ENCODE measurements at places on chromosomes 7 and 10. TPM values are rescaled to one million over a fixed set of nuclear protein-coding genes. Genes with fewer than 3 reads are reported as not detected.

Gene RTKN2
- total RNA-seq: 1.3 TPM

Gene MSS51
- 1.8 TPM for total RNA-seq

Gene OTUD1
- total RNA-seq: 5.3 TPM

Gene LIPF
- 0.29 TPM for total RNA-seq

Gene LRRC17
- total RNA-seq: 82.2 TPM

Gene RPEL1
- total RNA-seq: under 0.01 TPM

Gene ZNF727
- total RNA-seq: 0.17 TPM

Gene CYP2C19
- not detected for total RNA-seq

Gene SPDYE1
- total RNA-seq: not detected

Gene AGAP9
- 5.5 TPM for total RNA-seq

Gene GPR22
- not detected for total RNA-seq

Gene AFAP1L2
- 0.29 TPM for total RNA-seq

Gene EPHA1
- under 0.01 TPM for total RNA-seq

Gene SPDYE5
- total RNA-seq: not detected

Gene MYL10
- not detected for total RNA-seq

Gene CFTR
- not detected for total RNA-seq

Gene TMEM176B
- total RNA-seq: not detected

Gene KCND2
- 7.3 TPM for total RNA-seq

Gene CYP2W1
- total RNA-seq: not detected

Gene ADCY1
- 29.4 TPM for total RNA-seq

Gene DENND2A
- 69.6 TPM for total RNA-seq

Gene PODXL
- total RNA-seq: 1.2 TPM

Gene SLC35G1
- total RNA-seq: 6.0 TPM

Gene BTBD16
- total RNA-seq: 0.15 TPM

Gene MYO1G
- under 0.01 TPM for total RNA-seq

Gene EPHB6
- total RNA-seq: 8.8 TPM

Gene ZNF488
- not detected for total RNA-seq

Gene FXYD4
- not detected for total RNA-seq

Gene CALCR
- total RNA-seq: not detected

Gene NRBF2
- total RNA-seq: 42.8 TPM

Gene ACSL5
- total RNA-seq: 5.0 TPM

Measured in smooth muscle cell of trachea (primary cell).